ENCODE measurements at places on chromosomes 5 and 9.

GRCh38 chr5:115623658-115624057, 2.2 kb downstream of the TMED7 start:
- DNase-seq, result no peak

GRCh38 chr5:11400316-11400715, 503.9 kb downstream of the CTNND2 start:
- DNase-seq, result no peak

GRCh38 chr9:129732946-129733631, 19.8 kb downstream of the PTGES start:
- DNase-seq, result no peak

- DNase-seq, result peak; percentile 56
Observed at GRCh38 chr9:137582286-137582860, 3.6 kb upstream of the DPH7 start.

GRCh38 chr9:4298255-4299004, 1.4 kb downstream of the GLIS3 start:
- no peak for DNase-seq

GRCh38 chr5:61623401-61624069, 291.5 kb downstream of the ZSWIM6 start:
- no peak for DNase-seq

GRCh38 chr9:123551734-123552133, 195.7 kb downstream of the CRB2 start:
- DNase-seq, result no peak

GRCh38 chr5:1129711-1130055, 17.8 kb upstream of the SLC12A7 start:
- no peak for DNase-seq

Data from AML-193 (cell line).